HS-5 (cell line): ENCODE measurements at places on chromosomes 11 and 22.

GRCh38 chr11:116059919-116060318 is 555.7 kb upstream of the CADM1 start:
- DNase-seq: no peak

GRCh38 chr11:113370634-113371033 is 16.9 kb upstream of the ANKK1 start:
- DNase-seq: no peak

DNA sequence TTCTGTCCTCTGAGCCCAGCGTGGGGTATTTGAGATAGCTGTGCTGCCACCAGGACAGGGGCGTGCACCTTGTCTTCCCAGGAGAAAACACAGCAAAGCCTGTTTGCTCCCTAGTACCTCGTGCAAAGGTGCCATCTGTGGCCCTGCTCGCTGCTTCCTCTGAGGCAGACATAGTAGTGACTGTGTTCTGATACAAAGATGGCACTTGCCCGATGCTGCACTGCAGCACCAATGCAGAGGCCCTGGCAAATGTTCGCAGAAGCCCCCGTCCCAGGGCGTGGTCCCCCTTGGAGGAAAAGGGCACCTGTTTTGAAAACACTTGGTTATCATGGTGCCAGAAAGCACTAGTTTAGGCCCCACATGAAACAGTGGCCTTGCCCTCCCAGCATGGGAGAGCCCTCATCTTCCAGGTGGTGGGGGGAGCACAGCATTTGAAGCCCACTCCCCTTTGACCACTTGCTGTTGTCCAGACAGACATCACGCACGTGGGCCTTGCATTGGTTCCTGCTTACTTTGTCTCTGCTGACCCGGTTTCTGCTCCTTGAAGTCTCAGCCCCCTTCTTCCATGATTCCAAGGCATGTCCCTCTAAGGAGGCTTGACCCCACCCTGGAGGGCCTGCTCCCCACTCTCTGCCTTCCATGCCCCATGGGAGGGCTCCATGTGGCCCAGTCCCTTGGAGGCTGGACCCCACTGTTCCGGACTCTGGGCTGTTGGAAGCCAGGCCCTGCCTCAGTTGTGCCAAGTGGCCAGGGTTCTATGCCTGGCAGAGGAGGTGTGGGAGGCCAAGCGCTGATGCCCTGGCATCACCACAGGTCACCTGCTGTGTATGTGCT is 109.4 kb downstream of the KCNQ1OT1 start:
- DNase-seq: no peak

GRCh38 chr11:1948389-1948788 is 1.3 kb downstream of the MRPL23 start:
- no peak for DNase-seq
